Eye (tissue), 1 donor: ENCODE measurements at places on chromosomes 3 and 15.
A peak's percentile ranks its signal among the peaks of the same experiment; 100 is the strongest.

DNA sequence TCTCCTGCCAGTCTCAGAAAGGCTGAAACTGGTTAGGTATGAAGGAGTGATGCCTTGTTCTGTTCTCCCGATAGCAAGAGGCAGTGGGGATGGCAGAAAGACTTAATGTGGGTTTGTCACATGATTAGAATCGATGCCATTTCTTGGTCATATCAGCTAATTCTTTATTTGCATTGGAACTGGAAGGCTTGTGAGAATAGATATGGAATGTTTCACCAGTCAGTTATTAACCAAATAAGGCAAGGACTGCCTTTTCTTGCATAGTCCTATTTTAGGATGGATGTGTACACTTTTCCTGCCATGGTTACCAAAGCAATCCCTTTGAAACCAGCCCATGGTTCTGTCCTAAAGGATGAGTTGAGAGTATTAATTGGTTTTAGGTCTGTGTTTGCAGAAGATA is 33.7 kb downstream of the FILIP1L start:
- no peak for DNase-seq

DNA sequence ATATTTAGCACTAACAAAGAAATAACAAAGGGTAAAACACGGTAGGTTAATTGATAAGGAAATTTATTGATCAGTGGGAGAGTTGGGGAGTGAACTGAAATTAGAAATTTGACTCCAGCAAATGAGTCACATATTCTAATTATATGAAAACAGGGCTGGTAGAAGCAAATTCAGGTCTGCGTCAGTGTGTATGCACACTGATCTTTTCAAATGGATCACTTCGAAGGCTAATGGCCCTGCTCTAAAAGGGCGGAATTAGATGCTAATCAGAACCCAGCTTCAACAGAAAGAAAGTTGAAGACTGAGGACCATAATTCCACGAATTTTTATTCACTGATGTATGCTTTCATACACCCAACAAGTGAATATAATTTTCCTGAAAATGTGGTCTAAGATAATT is 762.4 kb upstream of the DPPA4 start:
- DNase-seq: no peak

GRCh38 chr15:42133356-42133755 is 23.1 kb downstream of the PLA2G4F start:
- DNase-seq: no peak

DNA sequence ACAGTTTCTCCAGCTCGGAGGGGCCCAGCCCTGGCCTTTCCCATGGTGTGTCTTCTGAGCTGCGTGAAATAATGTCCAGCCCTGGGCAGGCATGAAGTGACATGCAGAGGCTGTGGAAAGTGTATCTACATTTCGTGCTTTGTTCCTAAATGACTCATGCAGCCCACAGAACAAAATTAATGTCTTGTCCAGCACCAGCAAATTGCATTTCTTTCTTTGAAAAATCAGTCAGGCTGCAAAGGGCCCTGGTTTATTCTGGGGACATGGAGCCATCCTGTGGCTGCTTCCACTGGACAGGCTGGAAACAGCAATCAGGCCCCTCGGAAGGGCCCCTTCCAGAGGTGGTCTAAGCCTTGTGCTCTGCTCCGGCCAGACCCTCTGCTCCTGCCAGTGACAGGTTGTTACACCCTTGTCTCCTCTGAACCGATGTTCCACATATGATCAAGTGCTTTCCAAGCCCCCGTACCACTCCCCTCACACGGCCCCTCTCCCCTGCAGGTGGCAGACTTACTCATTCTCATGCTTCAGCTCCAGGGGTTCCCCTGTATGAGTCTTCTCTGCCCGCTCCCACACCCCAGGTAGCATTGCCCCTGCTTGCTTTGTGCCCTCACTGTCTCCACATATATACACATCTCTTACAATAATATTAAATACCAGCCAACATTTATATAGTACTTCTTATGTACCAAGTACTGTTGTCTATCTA is 33.7 kb downstream of the CRYGS start:
- DNase-seq: no peak

GRCh38 chr3:139547666-139548065 is 8.1 kb upstream of the RBP1 start:
- DNase-seq: no peak

GRCh38 chr3:151297429-151297828 is 19.1 kb upstream of the P2RY14 start:
- no peak for DNase-seq

- DNase-seq: no peak
These were observed 33.3 kb upstream of the ATG7 start for GRCh38 chr3:11238880-11239279.

DNA sequence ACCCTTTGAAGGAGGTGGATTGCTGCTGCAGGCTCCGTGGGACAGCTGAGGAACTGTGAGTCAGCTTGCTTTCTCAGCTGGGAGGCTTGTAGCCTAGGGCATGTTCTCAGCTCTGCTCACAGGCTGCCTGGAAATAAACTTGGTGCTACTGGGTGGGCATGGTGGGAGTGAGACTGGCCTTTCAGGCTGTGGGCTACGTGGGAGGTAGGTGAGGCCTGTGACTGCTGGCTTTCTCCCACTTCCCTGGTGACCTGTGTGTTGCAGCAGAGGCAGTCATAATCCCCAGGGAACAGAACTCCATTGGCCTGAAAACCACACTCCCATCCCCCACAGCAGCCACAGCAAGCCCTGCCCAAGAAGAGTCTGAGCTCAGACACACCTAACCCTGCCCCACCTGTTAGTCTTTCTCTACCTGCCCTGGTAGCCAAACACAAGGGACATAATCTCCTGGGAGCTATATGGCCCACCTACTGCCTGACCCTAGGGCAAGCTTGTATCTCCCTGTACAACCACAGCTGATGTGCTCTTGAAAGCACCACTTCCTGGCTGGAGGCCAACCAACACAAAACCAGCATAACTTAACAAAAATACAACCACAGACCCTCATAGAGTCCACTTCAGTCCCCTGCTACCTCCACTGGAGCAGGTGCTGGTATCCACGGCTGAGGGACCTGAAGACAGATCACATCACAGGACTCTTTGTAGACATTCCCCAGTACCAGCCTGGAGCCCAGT is 236.5 kb downstream of the SQOR start:
- DNase-seq: no peak

DNA sequence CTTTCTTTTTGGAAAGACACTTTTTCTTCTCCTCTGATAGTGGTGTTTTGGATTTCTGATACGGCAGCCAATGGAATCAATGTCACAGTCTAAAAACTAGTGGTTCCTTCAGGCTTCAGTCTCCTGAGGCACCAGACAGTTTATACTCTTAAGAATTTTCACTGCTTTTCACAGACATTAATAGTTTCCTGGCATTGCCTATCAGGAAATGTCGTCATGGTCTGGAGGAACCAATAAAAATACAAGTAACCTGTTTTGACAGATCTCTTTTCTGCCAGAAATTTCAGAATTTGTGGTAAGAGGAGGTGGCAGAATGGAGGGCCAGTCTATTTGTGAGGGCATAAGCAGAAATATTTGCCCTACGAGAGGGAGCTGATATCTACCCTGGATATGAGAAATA is 44.8 kb downstream of the FILIP1L start:
- no peak for DNase-seq

GRCh38 chr15:63905558-63906265 is 72.0 kb upstream of the HERC1 start:
- DNase-seq: no peak

GRCh38 chr3:38468765-38469164 is 15.1 kb downstream of the ACVR2B start:
- DNase-seq: no peak

- peak; percentile 80 for DNase-seq
These were observed 40.6 kb upstream of the NMNAT3 start for GRCh38 chr3:139718415-139718814.

GRCh38 chr3:117407317-117407716 is 697.7 kb downstream of the TUSC7 start:
- DNase-seq: no peak

DNA sequence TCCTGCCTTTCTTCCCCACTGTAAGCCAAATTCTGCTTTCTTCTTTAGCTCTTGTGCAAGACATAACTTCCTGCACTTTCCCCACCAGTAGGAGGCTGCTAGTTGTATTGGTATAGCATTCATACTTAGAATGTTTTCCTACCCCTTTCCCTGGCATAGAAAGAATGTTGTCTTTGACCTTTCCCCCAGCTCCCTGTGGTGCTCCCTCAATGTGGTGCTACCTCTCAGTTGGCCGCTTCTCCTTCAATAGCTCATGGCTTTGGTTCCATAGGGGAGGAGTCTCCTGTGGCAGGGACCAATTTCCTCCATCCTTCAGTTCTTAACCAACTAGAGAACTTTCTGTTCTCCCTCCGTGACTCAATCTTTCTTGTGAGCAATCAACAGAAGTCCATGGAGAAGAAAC is 67.5 kb upstream of the AKAP13 start:
- DNase-seq: no peak

DNA sequence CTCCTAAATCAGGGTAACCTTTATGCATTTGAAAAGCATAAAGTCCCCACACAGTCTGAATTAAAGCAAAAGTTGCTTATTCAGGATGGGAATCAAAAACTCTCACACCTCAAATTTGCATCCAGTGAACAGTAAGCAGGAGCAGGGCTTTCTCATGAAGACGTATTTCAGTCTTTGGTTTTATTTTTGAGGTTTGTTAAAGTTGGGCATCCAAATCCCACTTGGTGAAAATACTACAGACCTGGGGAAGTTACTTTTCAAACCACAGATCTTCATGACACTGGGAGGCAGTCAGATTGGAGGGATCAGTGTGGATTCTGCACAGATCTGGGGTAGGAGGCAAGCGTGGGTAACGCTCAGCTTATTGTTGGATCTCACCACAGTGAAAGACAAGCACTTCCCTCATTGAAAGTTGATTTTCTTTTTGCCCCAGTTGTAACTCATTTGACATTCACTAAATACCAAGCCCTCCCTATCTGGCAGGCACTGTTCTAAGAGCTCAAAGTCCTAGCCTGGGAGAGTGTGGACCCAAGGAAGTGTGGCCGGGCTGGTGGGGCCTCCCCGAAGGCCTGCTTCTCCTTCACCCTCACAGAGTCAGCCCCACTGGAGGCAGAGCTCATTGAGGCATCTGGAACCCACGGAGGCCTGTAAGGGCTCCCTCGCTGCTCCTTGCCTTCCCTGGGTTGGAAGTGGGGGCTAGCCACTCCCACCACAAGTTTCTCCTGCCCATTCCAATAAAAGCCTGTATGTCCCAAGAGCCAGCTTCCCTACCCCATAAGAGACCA is 783 bp upstream of the ISG20 start:
- no peak for DNase-seq

DNA sequence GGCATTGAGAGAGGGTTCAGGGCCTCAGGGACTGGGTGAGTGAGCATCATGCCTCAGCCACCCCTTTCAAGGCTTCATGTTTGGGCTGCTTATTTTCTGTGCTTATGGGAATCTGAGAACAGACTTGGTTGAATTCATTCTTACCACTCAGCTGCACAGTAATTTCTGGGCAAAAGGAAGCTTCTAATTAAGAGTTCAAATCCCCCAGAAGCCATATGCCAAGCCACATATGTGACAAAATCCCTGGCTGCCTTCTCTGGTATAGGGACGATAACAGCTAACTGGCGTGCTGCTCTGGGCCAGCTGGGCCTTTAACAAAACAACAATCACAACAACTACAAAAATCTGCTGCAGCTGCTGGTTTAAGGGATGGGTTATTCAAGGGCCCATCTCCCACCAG is 181.0 kb upstream of the ANKRD28 start:
- peak; percentile 40 for DNase-seq

DNA sequence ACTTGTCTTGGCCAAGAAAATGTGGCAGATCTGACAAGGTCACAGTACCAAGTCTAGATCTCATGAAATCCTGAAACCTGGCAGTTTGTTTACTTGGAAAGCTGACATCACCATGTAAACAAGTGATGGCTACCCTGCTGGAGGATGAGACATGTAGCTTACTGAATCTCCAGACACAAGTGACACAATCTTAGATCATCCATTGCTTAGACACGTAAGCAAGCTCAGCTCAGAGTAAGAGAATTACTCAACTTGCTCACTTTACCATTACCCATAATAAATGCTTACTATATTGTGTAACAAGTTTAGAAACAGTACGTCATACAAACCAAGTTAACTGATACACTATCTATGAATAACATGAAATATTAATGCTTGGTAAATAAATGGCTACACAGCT is 263.8 kb downstream of the TBC1D5 start:
- DNase-seq: no peak

- no peak for DNase-seq
These were observed 16.6 kb downstream of the CRYBG3 start for GRCh38 chr3:97838393-97838792.

GRCh38 chr15:89898146-89898545 is 4.4 kb upstream of the AP3S2 start:
- DNase-seq: no peak

GRCh38 chr15:91611561-91612323 is 241.8 kb upstream of the SLCO3A1 start:
- no peak for DNase-seq

DNA sequence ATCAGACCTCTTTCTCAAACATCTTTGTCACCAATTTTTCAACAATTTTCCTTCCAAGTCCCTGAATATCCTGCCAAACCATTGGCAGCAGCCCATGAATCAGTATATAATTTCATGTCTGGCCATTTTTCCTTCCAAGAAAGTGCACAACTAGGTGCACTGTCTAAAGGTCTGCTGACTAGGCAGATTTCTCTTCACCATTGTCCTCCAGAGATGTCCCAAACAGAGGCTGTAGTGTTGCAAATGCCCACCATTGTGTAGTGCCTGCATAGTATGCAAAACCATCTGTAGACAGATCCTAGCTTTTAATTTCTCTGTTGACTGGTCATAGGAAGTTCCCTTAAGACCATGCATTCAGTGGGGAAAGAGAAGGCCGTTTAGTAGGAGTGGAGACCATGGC is 25.0 kb upstream of the GOLGA6L2 start:
- no peak for DNase-seq

DNA sequence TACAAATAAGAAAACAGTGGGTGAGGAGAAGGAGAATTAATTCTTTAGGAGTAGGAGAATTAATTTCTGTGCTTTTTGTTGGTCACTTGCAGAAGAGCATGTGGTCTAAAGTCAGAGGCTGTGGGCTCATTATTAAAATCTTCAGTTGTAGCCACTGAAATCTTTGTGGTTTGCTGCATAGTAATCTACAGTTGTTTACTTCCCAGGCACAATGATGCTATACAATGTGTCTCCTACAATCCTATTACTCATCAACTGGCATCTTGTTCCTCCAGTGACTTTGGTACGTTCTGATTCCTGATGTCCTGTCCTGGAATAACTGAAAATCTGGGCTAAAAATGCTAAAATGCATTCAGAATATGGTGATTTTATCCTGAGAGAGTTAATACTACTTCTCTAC is 21.0 kb downstream of the IFT122 start:
- no peak for DNase-seq

DNA sequence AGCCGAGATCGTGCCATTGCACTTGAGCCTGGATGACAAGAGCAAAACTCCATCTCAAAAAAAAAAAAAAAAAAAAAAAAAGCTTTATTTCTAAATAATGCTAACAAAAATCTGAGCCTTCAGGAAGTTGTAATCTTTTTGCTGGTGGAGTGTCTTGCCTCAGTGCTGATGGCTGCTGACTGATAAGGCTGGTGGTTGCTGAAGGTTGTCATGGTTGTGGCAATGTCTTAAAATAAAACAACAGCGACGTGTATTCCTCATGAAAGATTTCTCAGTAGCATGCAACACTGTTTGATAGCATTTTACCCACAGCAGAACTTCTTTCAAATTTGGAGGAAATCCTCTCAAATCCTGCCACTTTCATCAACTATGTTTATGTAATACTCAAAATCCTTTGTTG is 77.4 kb upstream of the PTPRG start:
- DNase-seq: no peak
